Neuronal stem cell (in vitro differentiated cells): ENCODE measurements at places on chromosomes 5 and 9.

- no peak for DNase-seq
Observed at GRCh38 chr5:12413585-12413984, 509.3 kb upstream of the CTNND2 start.

- no peak for DNase-seq
Observed at GRCh38 chr5:36611520-36612274, 5.3 kb downstream of the SLC1A3 start.

DNA sequence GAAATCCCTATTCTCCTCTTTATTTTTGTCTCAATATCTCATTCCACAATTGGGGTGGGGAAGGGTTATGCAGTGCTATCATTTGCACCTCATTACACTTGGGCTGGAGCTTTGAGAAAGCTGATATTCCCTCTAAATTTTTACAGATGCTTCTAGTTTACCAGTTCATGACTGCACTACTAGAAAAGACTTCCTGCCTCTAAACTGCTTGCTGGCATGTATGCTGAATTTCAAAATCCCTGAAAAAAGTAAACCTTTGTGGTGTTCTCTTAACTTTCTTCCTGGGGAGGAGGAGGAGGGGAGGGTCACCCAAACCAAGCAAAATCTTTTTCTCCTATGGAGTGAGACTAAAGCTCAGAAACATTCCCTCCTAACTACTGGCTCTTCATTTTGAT is 45.1 kb downstream of the BNC2 start:
- DNase-seq: no peak

DNA sequence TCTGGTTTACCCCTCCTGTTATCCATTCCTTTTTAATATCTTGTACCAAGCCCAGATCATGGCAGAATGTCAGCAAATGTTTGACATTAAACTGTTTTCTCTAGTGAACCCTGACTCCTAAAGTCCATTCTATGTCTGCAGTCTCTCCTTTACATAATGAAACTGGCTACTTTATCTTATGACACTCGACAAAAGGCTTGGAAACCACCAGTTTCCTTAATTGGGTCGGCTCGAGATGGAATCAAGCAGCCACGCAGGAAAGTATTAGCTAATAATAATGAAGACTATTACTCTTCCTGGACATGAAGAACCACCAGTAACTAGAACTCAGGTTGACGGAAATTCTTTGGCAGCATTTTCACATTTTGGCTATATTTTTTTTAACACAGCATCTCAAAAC is 17.5 kb downstream of the DAP start:
- no peak for DNase-seq

- no peak for DNase-seq
Observed at GRCh38 chr9:95629585-95629984, 112.8 kb upstream of the PTCH1 start.

GRCh38 chr5:73780302-73781080 is 154.5 kb downstream of the ARHGEF28 start:
- no peak for DNase-seq

- DNase-seq: no peak
Observed at GRCh38 chr5:139804800-139805397, 9.3 kb downstream of the PSD2 start.
